Tongue (tissue), 3 donors: ENCODE measurements at places on chromosomes 1 and 21.

GRCh38 chr1:182718311-182718710, 33.9 kb upstream of the RGS8 start:
- DNase-seq = no peak

GRCh38 chr1:117098287-117098890, 23.2 kb downstream of the TRIM45 start:
- no peak for DNase-seq

DNA sequence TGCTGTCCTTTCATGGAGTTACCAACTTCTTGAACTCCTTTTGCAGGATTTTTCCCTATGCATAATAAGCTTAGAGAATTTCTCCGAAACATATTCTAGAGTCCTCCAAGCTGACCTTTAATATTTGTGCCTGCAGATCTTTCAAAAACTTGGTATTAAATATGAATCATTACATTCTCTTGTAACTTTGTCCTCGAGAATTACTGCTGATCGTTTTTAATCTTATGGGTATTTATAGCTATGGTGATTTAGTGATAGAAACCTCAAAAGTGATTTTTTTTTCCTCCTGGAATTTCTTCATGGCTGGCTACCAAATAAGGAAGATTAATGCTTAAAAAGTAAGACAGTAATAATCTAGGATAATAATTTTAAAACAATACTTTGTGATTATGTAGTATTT, 39.1 kb downstream of the MAP3K21 start:
- no peak for DNase-seq

DNA sequence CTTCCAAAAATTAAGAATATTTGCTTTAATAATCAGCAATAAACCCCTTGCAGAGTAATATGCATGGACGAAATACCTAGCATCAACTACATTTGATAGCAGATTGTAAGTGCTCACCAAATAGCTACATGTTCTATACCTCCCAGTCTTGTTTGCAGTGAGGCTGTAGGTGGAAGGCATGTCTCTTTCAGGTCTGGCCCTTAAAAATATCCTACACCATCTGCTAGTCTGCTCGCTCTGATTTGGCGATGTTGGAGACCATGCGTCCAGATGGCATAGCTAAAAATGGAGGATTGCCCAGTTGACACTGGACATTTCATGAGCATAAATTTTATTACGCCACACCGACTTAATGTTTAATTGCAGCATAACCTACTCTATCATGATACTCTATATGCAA, 47.1 kb downstream of the SSX2IP start:
- no peak for DNase-seq

GRCh38 chr1:14282707-14283106, 315.8 kb upstream of the KAZN start:
- no peak for DNase-seq

GRCh38 chr1:207863893-207864535, 46.9 kb downstream of the CD34 start:
- DNase-seq = no peak

DNA sequence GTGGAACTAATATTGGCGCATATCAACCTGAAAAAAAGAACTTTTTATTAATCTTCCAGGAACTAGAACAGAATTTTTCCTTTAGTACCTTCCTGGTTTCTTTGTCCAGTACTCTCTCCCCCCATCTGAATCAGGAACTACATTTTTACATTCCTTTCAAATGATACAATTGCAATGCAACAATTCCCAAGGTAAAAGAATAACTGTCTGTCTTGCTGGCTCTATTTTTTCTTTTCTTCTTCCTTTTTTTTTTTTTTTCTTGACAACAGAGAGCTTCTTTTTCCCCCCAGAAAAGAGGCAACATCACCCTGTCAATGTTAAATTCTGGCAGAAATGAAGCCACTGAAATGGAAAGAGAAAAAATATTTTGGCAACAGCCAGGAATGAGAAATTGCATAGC, 4.5 kb upstream of the CD101 start:
- peak; percentile 13 for DNase-seq

- no peak for DNase-seq
Observed at GRCh38 chr1:207364614-207365013, 43.1 kb downstream of the CD55 start.

DNA sequence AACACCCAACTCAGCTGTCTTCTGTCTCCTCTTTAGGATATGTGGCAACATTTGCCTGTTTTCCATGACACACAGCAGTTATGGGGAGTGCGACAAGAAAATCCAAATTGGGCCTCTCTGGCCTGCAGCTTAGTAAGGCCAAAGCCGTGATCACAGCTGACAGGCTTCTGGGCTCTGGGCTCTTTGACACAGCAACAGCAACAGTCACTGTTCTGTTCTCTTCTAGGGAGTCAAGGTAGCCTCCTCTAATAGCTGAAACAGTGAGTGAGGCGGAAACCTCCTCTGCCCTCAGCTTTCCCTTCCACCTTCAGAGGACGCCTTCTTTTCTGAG, 19.0 kb downstream of the CLCA1 start:
- DNase-seq = no peak

DNA sequence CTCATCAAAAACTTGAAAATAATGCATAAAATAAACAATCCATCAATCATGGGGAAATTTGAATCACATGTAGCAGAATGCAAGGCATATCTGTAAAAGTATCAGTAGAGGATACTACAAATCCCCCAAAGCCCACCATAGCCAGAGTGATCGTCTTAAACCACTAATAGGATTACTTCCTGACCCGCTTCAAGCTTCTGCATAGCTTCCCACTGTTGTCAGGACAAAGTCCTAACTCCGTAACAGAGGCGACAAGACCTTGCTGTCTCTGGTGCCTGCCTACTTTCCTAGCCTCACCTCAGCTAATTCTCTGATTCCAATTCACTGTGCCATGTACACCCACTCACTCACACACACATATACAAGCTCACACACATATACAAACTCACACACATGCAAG, 161.2 kb upstream of the NFIA start:
- no peak for DNase-seq

DNA sequence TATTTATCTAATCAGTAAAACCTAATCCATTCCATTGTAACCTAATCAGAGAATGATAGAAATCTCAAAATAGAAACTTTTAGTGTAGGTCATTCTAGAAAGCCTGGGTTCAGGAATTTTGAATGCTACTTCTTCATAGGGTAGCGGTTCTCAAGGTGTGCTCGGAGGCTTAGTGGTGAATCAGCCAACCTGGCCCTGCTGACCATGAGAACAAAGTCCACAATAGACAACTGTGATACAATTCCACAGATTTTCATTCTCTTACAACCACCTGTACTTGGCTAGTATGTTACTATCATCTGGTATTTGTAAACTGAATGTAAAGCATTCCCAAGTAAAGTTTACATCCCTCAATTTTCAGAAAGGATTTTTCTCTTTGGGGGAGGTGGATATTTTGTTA, 7.5 kb upstream of the PUM1 start:
- no peak for DNase-seq

- DNase-seq = no peak
Observed at GRCh38 chr1:111735321-111735720, 3.9 kb downstream of the INKA2 start.

DNA sequence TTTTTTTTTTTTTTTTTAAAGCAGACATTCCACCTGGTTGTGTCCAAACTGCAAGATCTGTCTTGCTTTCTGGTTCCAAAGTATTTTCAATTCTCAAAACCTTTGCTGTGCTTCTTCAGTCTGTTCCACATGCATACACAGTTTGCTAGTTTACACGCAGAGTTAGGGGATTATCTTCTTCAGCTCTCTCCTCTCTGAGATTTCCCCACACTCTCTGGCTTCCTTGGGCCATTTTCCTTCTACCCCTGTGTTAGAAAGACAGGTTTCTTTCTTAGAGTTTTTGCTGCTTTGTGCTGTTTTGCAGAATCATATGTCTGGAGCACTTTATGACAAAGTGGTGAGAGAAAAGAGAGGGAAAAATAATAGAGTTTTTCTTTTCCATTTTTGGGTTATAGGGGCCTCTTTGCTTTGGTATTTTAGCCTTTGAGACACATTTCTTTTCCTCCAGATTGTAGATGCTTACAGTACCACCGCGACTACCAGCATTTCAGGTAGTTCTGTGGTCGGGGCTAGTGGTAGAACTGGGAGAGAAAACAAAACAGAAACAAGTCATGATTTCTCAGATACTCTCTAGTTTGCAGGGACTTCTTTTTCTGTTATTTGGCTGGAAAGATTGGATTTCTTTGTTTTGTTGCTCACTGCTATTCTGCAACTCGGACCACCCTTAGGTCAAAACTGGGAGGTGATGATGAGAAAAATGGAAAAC, 66.3 kb downstream of the RABGAP1L start:
- DNase-seq = no peak
